Stimulated activated CD4-positive, alpha-beta T cell treated with anti-CD3 and anti-CD28 coated beads, TNF-alpha, amount 100 ng/mL, for 48 hours (primary cell): ENCODE measurements at places on chromosomes 16 and 17.

- DNase-seq, result no peak
Observed at GRCh38 chr16:79257953-79258490, 342.5 kb downstream of the MAF start.

DNA sequence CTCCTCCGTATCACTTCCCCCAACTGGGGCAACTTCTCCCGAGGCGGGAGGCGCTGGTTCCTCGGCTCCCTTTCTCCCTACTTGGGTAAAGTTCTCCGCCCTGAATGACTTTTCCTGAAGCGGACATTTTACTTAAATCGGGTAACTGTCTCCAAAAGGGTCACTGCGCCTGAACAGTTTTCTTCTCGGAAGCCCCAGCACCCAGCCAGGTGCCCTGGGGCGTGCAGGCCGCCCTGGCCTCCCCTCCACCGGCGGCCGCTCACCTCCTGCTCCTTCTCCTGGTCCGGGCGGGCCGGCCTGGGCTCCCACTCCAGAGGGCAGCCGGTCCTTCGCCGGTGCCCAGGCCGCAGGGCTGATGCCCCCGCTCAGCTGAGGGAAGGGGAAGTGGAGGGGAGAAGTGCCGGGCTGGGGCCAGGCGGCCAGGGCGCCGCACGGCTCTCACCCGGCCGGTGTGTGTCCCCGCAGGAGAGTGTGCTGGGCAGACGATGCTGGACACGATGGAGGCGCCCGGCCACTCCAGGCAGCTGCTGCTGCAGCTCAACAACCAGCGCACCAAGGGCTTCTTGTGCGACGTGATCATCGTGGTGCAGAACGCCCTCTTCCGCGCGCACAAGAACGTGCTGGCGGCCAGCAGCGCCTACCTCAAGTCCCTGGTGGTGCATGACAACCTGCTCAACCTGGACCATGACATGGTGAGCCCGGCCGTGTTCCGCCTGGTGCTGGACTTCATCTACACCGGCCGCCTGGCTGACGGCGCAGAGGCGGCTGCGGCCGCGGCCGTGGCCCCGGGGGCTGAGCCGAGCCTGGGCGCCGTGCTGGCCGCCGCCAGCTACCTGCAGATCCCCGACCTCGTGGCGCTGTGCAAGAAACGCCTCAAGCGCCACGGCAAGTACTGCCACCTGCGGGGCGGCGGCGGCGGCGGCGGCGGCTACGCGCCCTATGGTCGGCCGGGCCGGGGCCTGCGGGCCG lies 1.6 kb downstream of the HIC1 start:
- no peak for DNase-seq

- DNase-seq, result no peak
Observed at GRCh38 chr17:46078675-46079074, 79.6 kb downstream of the STH start.

DNA sequence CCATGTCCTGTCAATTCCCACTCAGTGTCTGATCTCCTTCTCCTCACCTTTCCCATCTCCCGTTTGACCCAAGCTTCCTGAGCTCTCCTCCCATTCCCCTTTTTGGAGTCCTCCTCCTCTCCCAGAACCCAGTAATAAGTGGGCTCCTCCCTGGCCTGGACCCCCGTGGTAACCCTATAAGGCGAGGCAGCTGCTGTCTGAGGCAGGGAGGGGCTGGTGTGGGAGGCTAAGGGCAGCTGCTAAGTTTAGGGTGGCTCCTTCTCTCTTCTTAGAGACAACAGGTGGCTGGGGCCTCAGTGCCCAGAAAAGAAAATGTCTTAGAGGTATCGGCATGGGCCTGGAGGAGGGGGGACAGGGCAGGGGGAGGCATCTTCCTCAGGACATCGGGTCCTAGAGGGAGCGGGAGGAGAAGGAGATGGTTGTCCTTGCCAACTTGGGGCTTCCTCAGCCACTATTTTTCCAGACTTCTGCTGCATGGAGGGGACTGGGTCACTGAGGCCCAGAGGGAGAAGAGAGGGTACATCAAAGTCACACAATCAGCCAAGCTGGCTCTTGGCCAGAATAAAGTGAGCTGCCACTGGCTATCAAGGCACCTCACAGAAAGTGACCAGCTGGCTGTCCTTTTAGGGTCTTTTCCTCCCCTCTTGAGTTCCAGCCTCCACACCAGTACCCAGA lies 1.9 kb upstream of the TBC1D10B start:
- DNase-seq, result no peak

DNA sequence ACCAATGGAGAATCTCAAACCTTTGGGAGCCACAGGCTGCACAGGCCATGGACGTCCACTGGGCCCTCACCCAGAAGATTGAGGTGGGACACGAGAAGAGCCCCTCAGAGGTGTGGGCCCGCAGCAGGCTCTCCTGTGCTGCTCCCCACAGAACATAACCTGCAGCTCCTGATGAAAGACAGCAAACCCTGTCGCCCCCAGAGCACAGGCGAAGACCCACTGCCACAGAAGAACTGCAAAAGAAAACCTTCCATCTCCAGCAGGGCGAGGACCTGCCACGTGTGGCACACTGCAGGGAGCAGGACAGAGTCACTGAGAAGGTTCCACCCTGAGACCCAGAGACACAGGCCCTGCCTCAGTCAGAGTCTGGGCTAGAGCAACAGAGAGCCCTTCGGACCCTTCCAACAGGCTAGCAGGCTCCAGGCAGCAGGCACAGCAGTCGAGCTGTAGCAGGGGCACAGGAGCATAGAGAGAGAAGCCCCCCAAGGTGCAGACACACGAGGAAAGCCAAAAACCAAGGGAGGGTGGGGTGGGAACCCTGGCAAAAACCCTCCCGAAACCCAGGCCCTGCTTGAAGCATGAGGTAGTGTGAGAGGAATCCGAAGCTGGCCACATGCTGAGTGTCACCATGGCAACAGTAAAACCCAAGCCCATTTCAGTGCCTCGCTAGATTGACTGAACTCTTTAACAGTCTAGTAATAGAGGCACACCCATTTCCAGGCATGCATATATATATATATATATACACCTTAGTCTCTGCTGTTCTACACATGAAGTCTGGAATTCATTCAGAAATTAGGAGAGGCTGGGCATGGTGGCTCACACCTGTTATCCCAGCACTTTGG lies 60.0 kb upstream of the CHMP6 start:
- no peak for DNase-seq

DNA sequence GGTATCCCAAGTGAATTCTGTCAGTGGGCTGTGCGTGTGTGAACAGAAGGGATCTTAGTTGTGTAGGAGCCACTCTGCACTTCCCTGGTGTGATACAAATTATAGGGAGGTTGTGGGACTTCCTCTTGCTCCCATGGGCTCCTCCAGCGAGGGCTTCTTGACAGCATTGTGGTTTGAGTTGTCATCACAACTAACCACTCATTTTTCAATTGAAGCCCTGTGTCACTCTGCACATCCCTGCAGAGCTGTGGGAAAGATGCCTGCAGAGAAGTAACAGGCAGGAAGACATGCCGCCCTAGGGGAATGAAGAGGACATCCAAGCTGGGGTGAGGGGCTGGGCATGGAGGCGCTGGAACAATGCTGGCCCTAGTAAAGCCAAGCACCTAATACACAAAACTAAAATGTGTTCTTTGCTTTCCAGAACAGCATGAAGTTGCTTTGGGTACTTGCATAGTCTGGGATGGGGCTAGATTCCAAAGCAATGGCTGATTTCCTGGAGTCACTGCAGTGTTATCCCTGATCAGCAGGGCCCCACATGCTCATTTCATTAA lies 692.5 kb downstream of the TOX3 start:
- DNase-seq, result no peak

DNA sequence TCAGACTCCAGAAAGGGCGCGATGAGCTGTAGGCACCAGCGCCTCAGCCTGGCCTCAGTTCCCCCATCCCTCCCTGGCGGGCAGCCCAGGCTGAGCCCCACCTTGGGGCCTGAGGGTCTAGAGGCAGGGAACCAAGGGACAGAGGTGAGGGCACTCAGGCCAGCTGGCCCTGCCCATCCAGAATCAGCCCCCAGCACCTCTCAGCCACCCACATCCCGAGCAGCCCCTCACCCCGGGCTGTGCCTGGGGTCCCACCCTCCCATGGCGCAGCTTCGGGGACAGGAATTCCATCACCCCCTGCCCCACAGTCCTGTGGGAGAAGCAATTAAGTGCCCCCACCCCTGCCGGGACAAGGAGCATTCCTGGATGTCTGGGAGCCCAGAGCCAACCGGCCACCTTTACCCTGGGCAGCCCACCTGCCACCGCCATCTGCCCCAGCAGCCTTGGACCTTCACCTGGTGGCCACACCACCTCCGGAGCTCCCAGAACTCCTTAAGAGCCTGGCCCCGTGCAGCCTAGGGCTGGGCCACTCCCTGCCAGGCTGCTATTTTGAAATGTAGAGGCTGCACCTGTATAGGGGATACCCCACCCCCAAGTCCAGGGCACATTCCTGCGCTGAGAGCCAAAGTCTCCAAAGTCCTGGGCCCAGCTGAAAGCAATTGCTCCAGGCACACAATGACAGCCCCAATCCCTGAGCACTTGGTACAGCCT lies 33.7 kb upstream of the PVALEF start:
- DNase-seq, result no peak

DNA sequence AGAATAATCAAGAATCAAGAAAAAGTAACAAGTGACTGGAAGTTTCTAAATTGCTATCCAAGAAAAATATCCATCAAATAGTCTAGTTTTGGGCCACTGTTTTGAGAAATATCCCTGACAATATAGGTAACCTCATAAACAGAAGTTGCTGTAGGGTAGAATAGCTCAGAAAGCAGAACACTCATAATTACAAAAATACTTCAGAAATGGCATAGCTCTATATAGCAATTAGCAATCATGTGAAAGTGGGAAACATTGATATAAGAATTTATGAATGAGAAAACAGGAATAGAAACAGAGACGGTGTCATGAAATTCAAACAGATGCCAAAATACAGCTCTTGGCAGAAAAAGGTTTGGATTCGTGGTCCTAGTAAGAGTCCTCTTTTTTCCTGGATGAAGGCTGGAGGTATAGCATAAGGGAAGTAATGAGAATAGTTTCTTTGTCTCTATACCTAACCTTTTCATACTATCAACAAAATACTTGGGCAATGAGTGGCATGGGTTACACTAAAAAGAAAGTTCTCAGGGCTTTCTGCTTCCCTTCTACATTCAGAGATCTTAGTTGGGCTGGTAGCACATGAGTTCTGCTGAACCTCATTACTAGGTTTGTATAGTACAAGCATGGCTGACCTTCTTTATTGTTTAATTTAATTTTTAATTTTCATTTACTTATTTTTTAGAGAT lies 33.5 kb downstream of the SPAG9 start:
- no peak for DNase-seq

- DNase-seq, result no peak
Observed at GRCh38 chr17:17109907-17110306, 67.7 kb downstream of the MPRIP start.

GRCh38 chr17:7704601-7705268 lies at the start of gene EFNB3:
EFNB3 (plus strand) TSS chr17:7705202; CDS start chr17:7705599, 397 bp downstream.
- no peak for DNase-seq

GRCh38 chr17:40060887-40061608 lies 1.7 kb upstream of the THRA start:
- DNase-seq, result no peak

- no peak for DNase-seq
Observed at GRCh38 chr16:79725051-79725450, 124.5 kb upstream of the MAF start.
